ENCODE measurements at places on chromosomes 1 and 21.

DNA sequence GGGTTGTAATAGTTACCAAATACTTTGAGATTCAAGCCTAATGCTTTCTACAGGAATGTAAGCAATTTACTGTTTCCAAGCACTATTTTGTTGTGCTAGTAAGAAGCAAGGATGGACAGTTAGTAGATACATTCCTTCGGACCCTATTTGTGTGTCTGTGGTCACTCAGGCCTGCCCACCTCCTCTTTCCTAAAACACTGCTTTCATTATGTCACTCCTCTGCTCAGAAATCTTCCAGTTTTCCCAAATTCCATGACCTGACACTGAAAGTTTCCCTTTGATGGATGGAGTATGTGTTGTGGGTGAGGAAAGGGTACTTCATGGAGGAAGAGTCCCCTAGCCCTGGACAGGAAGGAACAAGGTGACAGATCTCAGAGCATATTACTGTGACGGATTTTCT, 141.1 kb downstream of the DISP1 start:
- no peak for DNase-seq

- DNase-seq, result peak; percentile 9
These were observed 32.1 kb upstream of the APOBEC4 start for GRCh38 chr1:183685112-183685713.

GRCh38 chr1:201319631-201320030, 36.3 kb downstream of the PKP1 start:
- DNase-seq, result no peak

GRCh38 chr1:41378222-41378621, 17.0 kb downstream of the FOXO6 start:
- DNase-seq, result no peak

DNA sequence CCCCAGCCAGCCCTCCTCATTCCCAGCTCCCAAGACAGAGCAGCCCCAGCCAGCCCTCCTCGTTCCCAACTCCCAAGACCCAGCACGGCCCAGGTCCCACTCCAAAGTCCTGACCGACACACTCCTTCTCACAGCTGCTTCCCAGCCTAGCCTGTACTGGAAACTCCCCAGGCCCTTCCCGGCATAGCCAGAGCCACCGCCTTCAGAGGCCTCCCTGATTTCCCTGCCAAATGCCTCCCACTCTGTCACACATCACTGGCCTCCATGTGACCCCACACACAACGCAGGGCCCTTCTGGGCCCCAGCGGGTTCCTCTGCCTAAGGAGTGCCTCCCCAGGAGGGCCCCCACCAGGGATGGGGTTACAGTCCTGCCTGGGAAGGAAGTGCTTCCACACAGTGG, 2.8 kb downstream of the UBE2J2 start:
- no peak for DNase-seq

- DNase-seq, result no peak
These were observed 31.0 kb upstream of the SOX13 start for GRCh38 chr1:204041803-204042505.

DNA sequence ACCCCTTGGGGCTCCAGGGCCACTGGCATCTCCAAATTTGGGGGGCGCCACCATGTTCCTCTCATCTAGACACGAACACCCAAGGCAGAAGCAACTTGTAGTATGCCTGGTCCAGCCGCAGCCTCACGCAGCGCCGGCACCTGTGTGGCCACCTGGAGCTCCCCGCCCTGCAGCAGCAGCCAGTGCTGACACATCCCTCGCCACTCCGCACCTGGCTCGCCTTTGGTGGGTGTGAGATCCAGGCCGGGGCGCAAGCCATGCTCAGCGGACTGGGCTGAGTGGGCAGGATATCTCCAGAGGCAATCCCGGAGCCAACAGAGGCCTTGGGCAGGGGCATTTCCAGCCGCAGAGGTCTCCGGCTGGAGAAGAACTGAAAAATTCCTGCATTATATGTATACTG, 1563.7 kb downstream of the NCAM2 start:
- DNase-seq, result no peak

DNA sequence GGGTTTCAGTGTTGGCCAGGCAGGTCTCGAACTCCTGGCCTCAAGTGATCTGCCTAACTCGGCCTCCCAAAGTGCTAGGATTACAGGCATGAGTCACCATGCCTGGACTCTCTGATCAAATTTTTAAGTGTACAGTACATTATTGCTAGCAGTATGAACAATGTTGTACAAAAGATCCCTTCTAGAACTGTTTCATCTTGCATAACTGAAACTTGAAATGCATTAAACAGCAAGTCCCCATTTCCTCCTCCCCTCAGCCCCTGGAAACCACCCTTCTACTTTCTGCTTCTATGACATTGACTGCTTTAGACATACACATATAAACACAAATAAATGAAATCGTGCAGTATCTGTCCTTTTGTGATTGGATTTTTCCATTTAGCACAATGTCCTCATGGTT, 463.4 kb downstream of the PTPRC start:
- no peak for DNase-seq

DNA sequence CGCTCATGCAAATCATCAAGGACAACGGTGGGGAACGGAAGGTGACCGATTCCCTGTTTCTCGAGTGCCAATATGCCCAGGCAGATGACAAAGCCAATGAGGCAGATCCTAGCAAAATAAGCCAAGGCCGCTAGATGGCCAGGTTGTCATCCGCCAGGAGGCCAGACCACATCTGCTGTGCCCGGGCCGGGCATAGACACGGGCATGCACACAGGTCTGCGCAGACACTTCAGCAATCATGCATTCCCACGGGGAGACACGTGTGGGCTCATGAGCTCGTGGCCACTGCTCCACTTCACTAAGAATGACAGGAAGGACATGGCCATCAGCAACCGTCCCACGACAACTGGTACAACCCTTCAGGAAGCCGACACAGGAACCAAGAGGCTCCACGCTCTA, 23.4 kb downstream of the WDR4 start:
- no peak for DNase-seq

- DNase-seq, result no peak
These were observed 19.0 kb downstream of the DNALI1 start for GRCh38 chr1:37575692-37576091.

DNA sequence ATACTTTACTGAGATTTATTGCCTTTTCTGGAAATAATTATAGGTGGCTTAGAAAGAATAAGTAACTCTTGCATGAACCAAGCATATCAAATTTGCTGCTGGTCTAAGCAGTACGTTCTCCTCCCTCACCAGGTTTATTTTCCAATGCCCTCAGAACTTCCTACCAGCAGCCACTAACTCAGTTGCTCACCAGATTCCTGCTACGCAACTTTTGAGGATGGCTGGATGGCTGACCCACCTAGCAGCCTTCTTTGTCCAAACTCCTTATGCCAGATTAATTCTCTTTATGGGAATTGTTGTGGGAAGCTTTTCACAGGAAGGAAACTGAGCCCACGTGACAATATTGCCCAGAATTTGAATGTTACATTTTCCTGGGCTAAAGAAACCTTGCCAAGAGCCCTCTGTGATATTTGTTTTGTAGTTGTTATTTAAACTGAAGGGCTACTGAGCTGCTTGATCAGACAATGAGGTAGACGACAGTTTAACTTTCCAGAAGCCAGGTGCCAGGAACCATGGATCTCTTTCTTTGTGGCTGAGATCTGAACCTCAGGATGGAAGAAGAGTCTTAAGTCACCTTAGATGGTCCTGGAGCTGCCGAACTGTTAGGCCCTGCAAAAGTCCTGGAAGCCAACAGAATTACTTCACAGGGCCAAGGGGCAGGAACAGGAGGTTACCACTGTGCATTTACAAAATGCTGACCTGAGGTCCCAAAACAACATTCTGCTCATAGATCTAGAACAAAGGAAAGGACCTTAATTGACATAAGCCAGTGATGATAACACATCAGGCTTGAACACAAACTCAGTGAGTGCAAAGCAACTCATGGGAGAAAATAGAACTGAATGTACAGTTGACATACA, 85.5 kb upstream of the ATP1A1 start:
- DNase-seq, result no peak

GRCh38 chr1:154158307-154159125, 3.6 kb upstream of the NUP210L start:
- no peak for DNase-seq

DNA sequence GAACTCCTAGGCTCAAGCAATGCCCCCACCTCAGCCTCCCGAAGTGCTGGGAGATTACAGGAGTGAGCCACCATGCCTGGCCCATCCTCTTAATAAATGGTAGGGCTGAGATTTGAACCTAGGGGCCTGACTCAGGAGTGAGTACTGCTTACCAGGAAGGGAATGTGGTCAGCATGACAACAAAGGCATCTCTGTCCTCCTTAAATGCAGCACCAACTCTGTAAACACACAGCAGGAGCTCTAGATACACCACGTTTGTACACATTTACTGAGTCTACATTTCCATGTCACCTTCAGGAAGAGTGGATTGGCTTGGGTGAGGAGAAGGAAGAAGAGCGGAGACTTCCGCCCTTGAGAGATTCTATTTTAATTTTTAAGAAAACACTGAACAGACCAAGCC, 38.5 kb downstream of the HIVEP3 start:
- DNase-seq, result no peak

GRCh38 chr1:7519181-7519860, 251.8 kb upstream of the VAMP3 start:
- DNase-seq, result no peak

GRCh38 chr1:54500107-54500431, 48.0 kb upstream of the ACOT11 start:
- no peak for DNase-seq

DNA sequence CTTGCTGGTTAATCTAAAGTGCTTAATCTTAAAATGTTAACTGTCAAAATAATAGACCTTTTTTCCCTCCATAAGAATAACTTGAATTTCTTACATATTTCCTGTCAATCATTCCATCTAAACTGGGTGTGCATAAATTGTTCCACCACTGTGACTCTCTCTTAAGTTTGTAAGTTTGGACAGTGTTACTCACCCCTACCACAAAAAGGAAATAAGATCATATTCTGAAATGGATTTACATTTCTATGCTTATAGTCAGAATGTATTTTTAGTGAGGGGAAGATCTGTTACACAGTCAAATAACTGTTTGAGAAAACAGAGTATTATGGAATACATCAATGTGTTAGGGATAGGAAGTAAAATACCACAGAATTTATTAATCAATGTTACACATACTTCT, 109.6 kb upstream of the DPYD start:
- DNase-seq, result no peak

- no peak for DNase-seq
These were observed 44.8 kb upstream of the KCND3 start for GRCh38 chr1:112034277-112034676.

DNA sequence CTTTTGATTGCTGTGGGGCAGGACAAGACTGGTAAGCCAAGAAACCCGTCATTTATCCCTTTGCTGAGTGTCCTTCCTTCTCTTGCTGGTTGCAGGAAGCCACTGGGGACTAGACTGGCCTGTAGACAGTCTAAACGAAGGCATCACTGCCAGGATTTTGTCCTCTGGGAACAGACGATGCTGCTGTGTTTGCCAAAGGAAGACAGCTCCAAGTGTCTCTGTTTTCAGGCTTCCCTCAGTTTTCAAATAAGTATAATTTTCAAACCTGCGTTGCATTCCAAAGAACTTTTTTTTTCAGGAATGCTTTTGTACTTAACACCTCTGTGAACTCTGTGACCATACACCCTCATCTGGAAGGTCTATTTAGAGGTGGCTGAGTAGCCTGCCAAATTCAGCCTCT, 269.4 kb downstream of the HLX start:
- DNase-seq, result no peak

- DNase-seq, result no peak
These were observed 43.7 kb downstream of the CHAF1B start for GRCh38 chr21:36428761-36429432.

DNA sequence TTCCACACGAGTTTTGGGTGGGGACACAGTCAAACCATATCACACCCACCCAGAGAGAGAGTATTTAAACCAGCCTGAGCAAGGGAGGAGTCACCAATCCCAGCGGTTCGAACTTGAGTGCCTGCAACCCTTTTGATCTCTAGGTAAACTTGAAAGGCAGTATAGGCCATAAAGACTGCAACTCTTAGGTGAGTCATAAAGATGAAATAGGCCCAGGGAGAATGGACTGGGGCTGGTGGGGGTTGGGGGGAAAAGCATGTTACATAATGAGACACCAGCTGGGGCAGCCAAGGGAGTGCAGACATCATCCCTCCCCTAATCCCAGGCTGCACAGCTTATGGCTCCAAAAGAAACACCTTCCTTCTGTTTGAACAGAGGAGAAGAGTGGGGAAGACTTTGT, 99.8 kb upstream of the LHX8 start:
- no peak for DNase-seq

GRCh38 chr1:228488125-228488817, 1.1 kb downstream of the RNF187 start:
- DNase-seq, result no peak

- DNase-seq, result no peak
These were observed 5.0 kb downstream of the CERS2 start for GRCh38 chr1:150969626-150970025.

GRCh38 chr1:165543532-165544438, at the start of gene LRRC52:
Gene LRRC52, plus strand, starts transcription at chr1:165544000. Its CDS starts 297 bp downstream, at chr1:165544297.
- DNase-seq, result no peak

- DNase-seq, result no peak
These were observed 47.8 kb downstream of the ADGRL4 start for GRCh38 chr1:78958711-78959110.

DNA sequence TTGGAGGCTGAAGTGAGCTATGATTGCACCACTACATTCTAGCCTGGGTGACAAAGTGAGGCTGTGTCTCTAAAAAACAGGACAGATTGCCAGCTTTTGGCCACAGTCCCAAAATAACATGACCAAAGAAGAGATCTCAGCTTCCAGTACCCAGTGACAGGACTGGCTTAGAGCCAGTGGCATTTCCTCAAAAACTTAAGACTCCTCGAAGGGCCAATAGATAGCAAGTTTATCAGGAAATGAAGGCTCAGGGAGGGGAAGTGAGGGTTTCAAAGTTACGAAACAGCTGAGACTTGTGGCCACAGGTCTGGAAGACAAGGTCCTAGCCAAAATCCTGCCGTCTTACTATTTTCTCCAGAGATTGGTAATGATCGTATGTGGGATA, 6.3 kb upstream of the TMEM39B start:
- no peak for DNase-seq

DNA sequence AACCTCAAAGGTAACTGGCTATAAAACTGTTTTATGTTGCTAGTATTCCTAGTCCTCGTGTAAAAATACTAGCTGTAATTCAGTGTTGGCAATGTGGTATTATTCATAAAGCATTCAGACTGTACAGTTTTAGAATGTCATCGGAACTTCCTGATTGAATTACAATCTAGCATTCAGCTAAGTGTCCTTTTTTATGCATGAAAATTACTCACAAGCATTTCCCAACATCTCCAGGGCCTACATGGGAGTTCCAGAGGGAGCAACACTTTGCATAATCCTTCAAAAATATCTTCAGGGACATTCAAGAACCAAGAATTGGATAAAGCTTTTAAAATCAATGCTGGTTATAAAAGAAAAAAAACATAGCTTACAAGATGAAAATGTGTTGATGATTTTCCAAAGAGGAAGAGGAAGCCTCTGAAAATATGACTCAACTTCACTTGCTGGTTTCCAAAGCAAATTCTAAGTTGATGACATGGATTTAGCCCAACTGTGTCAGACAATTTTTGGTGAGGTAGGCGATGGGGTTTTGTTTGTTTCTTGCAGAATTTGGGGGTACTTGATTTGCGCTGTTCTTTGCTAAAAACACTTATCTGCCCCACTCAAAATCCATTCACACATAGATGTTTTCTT, 137.8 kb downstream of the SLC44A5 start:
- no peak for DNase-seq
